ENCODE measurements at places on chromosomes 1 and 21.

DNA sequence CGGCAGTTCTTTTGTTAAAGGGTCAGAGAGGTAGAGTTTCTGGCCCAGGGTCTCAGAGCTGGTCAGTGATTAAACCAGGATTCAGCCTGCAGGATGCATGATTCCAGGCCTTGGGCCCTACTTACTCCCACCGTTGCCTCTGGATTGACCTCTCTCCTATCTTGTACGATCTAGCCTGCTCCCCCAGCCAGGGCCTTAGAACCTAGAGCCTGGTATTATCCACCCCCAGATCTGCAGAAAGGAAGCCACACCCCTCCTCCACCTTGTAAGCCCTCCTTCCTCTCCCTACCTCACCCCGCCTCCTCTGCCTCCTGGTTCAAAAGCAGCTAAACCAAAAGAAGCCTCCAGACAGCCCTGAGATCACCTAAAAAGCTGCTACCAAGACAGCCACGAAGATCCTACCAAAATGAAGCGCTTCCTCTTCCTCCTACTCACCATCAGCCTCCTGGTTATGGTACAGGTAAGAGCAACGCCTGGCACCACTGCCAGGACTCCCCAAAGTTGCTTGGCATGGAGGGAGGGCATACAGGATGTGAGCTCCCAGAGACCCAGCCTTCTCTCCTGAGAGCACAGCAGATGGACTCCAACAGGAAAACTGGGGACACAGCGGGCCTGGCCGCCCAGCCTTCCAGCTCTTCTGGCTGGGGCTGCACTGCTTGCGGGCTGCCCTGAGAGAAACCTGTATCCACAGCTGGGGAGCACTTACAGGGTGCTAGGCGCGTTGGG is at the start of gene CD52:
Gene CD52 (plus strand): TSS at position 347 of the 726 bp plus-strand sequence. CDS start 60 bp downstream, at position 407.
- peak; percentile 70 for DNase-seq

GRCh38 chr1:87231703-87232367 is 96.8 kb upstream of the LMO4 start:
- DNase-seq, result no peak

- DNase-seq, result no peak
Measured at GRCh38 chr1:230824919-230825721, 43.2 kb downstream of the C1orf198 start.

GRCh38 chr1:185627761-185628501 is 106.3 kb upstream of the HMCN1 start:
- DNase-seq, result no peak

- DNase-seq, result no peak
Measured at GRCh38 chr21:37837381-37837780, 78.9 kb downstream of the KCNJ6 start.

GRCh38 chr1:39509360-39510009 is 18.0 kb downstream of the BMP8A start:
- peak; percentile 42 for DNase-seq

DNA sequence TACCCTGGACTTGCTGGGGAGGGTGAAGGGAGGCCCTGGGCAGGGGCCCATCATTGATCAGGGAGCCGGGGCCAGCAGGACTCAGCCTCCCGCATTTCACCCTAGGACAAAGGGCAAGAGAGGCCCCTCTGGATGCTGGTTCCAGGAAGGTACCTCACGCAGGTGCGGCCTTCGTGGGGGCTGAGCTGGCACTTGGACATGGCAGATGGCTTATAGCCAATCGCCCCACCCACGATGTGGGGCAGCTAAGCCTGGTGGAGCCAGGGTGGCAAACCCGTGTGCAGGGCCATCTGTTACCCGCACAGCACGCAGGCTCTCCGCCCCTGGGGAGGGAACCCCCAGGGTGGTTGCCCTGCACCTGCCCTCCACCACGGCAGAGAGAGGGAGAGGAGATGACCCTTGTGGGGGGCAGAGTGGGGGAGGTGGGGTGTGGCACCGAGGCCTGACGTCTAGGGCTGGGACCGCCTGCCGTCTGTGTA is 2.5 kb downstream of the TFF3 start:
- no peak for DNase-seq

DNA sequence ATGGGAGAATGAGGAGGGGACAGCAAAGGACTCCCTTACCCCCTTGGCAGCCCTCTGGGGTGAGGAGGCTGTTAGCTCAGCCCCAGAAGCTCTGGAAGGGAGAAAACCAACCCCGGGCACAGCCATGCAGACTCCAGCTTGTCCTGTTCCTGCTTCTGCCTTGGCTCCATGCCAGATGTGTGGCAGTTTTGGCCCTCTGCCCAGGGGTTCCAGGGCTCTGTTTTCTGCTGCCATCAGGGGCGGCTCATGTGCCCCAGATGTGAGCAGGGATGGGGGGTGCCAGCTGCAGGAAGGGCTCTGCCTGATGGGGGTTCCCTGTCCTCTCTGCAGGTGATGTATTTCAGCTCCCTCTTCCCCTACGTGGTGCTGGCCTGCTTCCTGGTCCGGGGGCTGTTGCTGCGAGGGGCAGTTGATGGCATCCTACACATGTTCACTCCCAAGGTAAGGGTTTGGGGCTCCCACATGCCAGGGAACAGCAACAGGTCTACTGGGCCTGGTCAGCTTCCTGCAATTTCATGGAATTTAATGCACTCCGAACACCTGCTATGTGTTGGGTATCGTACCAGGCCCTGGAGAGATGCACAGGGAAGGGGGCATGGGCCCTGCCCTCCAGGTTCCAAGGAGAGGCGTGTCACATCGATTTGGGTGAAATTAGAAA is 26.1 kb downstream of the SLC6A17 start:
- peak; percentile 50 for DNase-seq

- peak; percentile 90 for DNase-seq
Measured at GRCh38 chr1:159197561-159198557, 6.8 kb upstream of the ACKR1 start.

DNA sequence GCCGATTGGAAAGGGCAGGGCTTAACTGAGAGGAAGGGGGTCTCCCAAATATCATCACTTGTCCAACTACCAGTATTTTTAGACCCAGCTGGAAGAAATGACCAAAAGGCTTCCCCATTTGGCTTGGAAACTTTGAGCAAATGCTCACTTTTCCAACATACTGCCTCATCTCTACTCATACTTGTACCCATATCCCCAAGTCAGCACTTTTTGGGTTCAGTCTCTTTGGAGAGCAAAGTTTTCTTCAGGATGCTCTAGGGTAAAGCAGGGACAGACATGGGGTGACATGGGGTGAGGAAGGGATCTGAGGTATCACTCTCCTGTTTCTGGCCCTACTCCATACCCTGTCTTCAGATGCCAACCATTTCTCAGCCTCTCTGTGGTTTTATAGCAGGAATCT is 27.2 kb downstream of the LRRN2 start:
- DNase-seq, result no peak

DNA sequence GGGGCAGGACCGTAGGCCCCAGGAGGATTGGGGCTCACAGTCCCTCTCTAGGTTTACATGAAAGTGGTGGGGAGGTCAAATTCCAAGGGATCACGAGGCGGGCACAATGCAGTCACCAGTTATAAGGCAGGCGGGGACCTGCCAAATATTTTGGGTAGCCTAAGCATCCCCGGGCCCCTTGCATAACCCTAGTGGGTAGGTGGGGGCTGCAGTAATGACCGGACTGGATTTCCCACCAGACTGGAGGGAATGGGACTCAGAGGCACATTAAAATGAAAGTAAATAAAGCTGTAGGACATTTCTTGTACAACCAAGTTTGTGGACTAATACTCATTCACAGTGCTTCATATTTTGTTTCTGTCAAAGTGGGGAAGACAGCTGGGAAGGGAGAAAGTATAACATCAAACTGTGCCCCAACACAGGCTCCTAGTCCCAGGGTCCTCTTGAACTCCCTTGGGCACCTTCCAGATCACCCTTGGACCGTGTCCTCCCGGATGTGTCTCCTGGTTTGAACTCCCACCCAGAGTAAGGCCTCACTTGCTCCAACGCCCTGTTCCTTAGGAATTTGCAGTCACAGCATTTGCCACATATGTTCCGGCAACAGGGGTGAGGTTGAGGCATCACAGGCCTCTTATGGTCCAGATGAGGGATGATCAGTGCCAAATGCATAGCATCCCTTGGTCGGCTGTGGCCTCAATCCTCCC is 28.4 kb upstream of the KIAA0040 start:
- no peak for DNase-seq

GRCh38 chr1:87796471-87796901 is 467.8 kb downstream of the LMO4 start:
- DNase-seq, result no peak

GRCh38 chr1:8974551-8974950 is 28.9 kb downstream of the CA6 start:
- DNase-seq, result no peak

DNA sequence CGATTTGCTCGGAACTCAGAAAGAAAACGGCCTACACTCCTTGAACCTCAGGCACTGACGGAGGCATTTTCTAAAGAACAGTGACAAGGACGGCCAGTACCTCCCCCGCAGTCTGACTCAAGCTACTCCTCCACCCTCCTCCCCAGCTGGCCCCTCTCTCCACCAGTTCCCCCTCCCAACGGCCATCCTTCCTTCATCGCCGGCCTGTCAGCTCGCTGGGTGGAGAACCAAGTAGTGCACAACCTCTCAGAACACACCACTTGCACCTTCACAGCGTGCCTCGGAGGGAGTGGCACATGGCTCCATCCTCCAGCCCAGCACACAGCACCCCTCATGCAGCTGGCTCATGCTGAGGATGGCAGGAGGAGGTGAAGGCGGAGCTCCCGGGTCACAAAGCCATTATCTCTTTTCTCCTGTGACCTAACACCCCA is 58.8 kb downstream of the TOR1AIP2 start:
- no peak for DNase-seq

- DNase-seq, result no peak
Measured at GRCh38 chr21:35503671-35504070, 454.6 kb upstream of the RUNX1 start.

DNA sequence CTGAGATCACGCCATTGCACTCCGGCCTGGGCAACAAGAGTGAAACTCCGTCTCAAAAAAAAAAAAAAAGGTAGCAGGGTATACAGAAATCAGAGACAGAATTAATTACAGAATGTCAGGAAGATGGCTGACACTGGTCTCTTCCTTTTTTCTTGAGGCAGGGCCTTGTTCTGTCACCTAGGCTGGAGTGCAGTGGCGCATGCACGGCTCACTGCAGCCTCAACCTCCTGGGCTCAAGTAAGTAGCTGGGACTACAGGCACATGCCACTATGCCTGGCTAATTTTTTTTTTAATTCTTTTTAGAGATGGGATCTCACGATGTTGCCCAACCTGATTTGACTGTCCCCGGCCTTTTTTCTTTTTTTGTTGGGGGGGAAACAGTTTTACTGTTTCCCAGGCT is 16.4 kb downstream of the RNU5D-1 start:
- DNase-seq, result no peak

- no peak for DNase-seq
Measured at GRCh38 chr1:159900755-159901360, 893 bp upstream of the CFAP45 start.

DNA sequence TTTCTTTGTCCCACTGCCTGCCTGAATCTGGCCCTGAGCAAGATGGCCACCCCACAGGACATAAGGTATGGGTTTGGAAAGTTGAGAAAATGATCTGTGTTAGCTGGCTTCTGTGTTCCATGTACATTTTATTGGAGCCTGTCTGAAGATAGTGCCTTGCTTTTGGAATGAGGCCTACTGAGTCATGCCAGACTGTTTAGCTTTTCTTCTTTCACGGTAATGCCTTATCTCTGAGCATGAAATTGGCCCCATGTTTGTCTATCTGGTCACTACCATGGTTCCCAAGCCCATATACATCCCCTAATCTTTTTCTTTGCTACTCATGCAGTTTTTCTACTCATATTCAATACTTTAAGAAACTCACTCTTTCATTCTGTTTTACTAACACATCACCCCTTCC is 85.1 kb upstream of the LMO4 start:
- no peak for DNase-seq

DNA sequence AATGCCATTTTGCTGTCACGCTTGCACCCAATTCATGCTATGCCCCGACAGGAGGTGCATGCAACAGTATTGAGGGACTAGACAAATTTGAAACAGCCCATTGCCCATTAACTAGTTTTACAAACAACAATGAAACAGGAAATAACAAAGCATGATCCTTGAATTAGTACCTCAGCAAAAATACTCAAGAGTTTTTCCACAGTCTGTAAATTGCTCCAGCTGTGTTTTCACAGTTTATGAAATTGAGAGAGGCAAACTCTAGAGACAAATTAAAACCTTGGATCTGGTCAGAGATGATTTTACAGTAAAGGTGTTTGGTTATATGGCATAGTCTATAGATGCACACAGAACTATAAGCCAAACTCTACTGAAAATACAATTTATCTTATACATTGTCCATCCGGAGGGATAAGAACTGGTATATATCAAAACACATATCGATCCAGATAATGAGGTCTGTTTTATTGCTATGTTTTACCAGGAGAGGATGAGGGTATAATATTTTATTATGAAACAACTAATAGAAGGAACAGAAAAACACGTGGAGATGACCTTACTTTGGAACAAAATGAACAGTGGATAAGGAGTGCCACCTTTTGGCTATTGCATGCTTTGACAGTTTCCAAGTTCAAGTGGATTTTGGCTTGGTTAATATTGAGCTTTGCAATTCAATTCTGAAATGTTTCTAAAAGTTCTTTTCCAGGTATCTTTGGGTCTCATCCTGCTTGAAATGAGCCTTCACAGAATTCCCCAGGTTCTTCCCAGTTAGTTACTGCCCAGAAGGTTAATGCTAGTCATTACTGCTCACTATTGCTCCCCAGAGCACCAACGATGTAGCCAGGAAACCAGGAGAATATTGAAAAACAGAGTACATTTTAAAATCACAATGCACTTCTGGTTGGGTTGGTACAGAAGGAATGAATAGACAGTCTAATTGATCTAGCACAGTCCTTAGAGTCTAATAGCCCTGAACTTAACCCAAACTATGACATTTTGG is 45.7 kb downstream of the ZC3H11B start:
- peak; percentile 17 for DNase-seq

- no peak for DNase-seq
Measured at GRCh38 chr1:240503558-240503957, 108.4 kb downstream of the GREM2 start.

DNA sequence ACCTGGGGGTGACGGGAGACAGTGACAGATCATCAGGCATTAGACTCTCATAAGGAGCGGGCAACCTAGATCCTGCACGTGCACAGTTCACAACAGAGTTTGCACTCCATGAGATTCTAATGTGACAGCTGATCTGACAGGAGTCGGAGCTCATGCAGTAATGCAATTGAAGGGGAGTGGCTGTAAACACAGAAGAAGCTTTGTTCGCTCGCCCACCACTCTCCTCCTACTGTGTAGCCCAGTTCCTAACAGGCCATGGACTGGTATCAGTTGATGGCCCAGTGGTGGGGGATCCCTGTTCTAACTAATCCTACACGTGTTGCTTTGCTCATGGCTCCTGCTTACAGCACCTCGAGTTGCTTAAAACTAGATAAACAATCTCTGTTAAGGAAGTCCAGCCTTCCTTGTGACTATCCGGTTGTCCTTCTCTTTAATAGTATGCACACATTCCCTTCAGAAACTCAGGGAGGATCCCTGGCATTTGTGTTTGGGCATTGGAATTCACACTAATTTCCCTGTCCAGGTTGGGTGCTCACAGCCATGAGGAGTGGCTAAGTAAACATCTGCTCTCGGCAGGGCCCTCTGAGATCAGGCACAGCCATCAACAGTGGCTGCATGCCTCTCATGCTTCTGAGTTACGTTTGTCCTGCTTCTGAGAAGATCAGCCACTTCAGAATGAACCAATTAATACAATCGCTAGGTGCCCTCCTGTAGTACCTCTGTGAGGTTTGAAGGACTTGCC is 21.1 kb upstream of the F3 start:
- DNase-seq, result no peak

- DNase-seq, result no peak
Measured at GRCh38 chr21:45385549-45386050, 19.4 kb upstream of the COL18A1 start.
